T-helper 9 cell (primary cell): ENCODE measurements at places on chromosomes 6 and 20.

DNA sequence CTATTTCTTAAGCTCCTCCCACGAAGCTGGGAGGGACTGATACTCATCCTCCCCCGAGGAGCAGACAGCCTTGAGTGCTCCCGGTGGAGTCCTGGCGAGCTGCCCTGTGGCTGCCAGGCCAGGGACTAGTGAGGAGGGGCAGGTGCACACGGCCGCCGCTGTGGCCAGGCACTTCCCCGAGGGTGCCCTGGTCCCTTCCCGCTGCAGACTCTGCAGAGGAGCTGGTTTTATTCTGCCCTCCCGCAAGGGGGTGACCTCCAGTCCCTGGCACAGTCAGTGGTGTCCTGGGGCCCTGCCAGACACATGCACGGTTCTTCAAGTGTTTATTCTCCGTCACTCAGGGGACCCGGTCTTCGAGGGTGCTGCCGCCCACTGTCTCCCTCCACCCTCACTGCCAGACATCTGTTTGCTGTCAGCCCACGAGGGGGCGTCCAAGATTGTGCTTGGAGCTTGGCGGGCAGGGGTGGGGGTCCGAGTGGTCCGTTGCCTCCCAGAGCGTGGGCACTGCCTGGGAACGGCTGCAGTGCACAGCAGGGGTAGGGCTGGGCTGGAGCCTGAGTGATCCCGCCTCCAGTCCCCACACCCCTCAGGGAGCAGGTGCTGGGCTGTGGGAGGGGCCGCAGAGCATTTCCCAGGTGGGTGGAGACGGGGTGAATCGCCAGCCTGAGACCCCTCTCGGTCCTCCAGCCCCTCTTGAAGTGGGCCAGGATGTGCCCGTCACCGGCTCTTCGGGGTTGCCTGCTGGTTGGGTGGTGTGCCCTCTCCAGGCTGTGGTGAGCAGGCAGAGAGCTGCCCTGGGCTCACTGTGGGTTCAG lies 3.1 kb upstream of the CABLES2 start:
- peak; percentile 28 for DNase-seq

GRCh38 chr6:14804785-14805210 lies 441.1 kb upstream of the JARID2 start:
- no peak for DNase-seq

DNA sequence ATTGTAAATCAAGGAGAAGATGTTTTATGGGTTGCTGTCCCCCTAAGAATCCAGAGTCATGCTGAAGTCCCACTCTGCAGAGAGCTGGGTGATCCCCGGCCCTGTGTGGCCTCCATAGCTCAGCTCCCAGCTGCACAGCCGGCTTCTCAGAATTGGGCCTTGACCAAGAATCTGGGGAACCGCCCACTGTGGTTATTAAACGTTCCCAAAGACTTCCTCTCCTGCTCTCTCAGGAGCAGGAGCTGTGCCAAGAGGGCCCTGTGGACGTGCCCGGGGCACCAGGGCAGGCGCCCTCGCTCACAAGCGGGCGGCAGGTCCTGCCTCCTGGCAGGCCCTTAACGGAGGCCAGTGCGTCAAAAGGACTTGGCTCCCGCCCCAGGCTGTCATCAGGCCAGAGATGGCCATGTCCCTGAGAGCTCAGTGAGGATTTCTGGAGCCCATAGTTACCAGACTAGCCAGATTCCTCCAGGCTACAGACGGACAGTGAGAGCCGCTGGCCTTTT lies 30.4 kb downstream of the ZC3H12D start:
- DNase-seq, result no peak

DNA sequence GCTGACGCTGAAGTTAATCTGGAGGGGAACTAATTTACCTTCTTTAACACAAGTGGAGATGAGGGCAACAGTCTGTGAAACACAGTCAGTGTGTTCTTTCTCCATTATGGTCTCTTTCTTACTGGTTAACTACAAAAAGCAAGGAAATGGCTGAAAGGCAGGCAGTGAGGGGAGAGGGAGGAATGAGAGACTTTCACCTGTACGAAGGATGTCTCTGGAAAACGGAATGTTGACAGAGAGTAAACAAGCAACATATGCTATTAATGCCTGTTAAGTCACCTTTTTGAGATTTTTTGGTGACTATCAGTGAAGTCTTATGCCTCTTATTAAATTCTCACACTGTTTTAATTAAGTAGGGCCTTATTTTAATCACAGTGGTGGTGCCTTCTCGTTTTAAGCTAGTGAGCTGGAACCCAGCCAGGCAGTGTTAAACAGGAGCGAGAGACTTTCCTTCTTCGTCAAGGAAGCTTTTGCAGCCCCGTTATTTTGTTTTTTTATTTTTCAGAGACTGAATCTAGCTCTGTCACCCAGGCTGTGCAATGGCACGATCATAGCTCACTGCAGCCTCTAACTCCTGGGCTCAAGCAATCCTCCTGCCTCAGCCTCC lies 165.6 kb downstream of the ATXN1 start:
- DNase-seq, result no peak

GRCh38 chr6:30163090-30163917 lies at the start of gene TRIM15:
TSS of gene TRIM15 (plus strand) at chr6:30163546. CDS start at chr6:30163685, 139 bp downstream.
- peak; percentile 13 for DNase-seq

- no peak for DNase-seq
Observed at GRCh38 chr6:127727260-127727953, 150.4 kb downstream of the C6orf58 start.

GRCh38 chr6:52213127-52213526 lies 27.0 kb downstream of the IL17A start:
- no peak for DNase-seq

DNA sequence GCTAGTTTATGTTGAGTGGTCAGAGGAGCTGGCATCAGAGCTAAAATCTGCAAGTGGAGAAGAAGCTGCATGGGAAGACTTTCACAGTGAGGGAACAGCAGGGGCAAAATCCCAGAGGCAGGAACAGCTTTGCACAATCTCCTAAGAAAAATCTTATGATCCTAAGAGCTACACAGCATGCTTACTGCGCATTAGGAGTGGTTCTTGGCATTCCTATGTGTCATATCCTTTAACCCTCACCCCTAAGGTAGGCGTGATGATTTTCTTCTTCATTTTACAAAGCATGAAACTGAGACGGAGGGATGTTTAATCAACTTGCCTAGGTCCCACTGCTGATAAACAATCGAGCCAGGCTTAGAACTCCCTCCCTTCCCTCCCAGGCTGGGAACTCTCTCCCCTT lies 313.6 kb upstream of the SULF2 start:
- DNase-seq, result no peak

GRCh38 chr20:54668271-54669039 lies 193.1 kb downstream of the DOK5 start:
- DNase-seq, result no peak

GRCh38 chr6:166167801-166168615 lies at the start of gene TBXT:
TSS of gene TBXT (minus strand) at chr6:166167851. CDS start at chr6:166167591, 260 bp downstream.
- no peak for DNase-seq

GRCh38 chr20:57195469-57196100 lies 70.9 kb downstream of the BMP7 start:
- DNase-seq, result no peak

- no peak for DNase-seq
Observed at GRCh38 chr6:43310624-43311023, 2.0 kb upstream of the CRIP3 start.

GRCh38 chr6:113359155-113360140 lies 497.7 kb upstream of the MARCKS start:
- DNase-seq, result no peak

- DNase-seq, result no peak
Observed at GRCh38 chr6:84052204-84052882, 18.8 kb downstream of the MRAP2 start.

DNA sequence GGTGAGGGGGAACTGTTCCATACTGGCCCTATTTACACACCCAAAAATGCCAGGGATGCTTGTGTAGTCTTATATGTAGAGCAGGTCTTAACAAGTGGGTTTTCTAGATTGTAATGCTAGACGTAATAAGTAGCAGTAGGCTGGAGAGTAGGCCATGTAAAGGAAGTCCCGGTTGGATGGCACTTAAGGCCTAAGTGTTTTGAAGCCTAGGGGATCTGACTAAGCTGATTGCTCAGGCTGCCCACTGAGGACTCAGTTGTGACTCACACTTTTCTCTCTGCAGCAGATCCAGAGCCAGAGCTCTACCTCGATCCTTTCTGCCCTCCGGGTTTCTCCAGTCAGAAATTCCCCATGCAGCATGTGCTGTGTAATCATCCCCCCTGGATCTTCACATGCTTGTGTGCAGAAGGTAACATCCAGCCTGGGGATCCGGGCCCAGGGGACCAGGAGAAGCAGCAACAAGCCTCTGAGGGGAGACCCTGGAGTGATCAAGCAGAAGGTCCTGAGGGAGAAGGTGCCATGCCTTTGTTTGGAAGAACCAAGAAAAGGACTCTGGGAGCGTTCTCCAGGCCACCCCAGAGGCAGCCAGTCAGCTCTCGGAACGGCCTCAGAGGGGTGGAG lies 26.6 kb downstream of the ZNF133 start:
- no peak for DNase-seq

DNA sequence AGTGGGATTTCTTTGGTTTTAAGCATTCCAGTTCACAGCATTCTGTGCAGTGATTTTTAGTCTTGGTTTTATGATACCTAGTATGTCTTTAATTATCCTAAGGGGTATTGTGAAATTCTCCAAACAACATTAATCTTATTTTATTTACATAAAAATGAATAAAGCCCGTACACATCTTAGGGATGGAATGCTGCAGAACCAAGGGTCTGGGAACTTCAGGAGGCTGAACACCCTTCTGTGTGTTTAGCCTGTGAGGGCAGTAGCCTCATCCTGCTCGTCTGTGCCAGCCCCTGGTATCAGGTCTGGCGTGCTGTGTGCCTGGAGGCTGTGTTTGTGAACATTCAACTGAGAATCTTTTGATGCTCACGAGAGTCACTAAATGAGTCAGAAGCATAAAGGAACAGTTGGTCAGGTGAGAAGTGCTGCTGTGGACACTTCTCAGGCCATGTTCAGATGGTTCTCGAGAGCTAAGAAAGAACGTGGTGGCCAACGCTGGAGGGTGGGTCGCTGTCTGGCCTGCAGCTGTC lies 25.2 kb upstream of the C20orf204 start:
- DNase-seq, result no peak

DNA sequence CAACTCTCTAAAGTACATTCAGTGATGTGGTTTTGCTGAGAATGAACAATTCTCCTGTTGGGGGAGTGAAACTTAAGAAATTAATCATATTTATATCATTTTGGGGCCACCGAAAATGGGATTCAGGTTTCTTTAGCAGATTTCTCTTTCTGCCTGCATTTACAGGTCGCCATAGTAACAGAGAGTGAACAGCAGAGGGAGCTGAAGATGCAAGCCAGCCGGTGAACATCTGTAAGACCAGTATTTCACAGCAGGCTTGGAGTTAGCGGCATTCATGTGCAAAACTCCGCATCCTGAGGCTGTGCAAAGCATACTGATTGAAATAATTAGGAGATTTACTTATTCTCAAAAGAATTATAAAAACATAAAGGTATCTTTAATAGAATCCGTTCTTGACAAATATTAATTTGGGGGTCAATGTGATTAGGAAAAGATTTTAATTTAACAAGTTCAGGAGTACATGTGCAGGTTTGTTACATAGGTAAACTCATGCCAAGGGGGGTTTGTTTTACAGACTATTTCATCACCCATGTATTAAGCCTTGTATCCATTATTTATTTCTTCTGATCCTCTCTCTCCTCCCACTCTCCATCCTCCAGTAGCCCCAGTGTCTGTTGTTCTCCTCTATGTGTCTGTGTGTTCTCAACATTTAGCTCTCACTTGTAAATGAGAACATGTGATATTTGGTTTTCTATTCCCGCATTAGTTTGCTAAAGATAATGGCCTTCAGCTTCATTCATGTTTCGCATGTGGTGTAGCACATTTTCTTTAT lies 17.8 kb upstream of the HSF2 start:
- DNase-seq, result peak; percentile 21

DNA sequence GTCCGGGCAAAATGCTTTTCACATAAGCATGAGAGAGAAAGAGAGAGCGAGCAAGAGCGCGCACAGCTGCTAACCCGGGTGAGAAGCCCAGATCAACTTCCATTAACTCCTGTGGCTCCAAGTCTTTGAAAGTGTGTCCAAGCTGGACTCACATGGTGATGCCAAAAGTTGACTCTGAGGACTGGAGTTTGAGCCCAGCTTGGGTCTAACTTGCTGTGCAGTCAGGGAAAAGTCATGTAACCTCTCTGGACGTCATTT lies 357.2 kb upstream of the SULF2 start:
- no peak for DNase-seq

- DNase-seq, result no peak
Observed at GRCh38 chr6:92111386-92111785, 1308.0 kb downstream of the EPHA7 start.

GRCh38 chr20:62668441-62669027 lies 26.2 kb downstream of the SLCO4A1 start:
- DNase-seq, result peak; percentile 37

DNA sequence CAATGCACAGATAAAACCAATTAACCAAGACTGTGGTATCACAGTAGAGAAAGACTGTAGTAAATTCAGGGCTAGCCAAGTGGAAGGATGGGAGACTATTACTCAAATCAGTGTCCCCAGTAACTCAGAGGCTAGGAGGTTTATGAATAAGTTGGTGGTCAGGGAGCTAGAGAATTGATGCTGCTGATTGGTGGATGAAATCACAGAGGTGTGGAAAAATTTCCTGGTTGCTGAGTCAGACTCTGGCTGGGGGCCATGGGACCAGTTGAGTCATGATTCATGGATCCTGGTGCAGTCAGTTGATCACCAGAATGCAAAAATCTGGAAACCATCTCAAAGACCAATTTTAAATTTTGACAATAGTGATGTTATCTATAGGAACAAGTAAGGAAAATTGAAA lies 555.9 kb downstream of the C6orf118 start:
- DNase-seq, result no peak

GRCh38 chr6:166486536-166486880 lies 100.0 kb downstream of the RAMACL start:
- no peak for DNase-seq

- no peak for DNase-seq
Observed at GRCh38 chr6:57248311-57248895, 26.3 kb upstream of the RAB23 start.

- no peak for DNase-seq
Observed at GRCh38 chr20:52103335-52103912, 88.2 kb downstream of the ZFP64 start.

GRCh38 chr20:1463971-1464570 lies 2.6 kb downstream of the NSFL1C start:
- no peak for DNase-seq
